ENCODE measurements at places on chromosomes 7 and 10.

DNA sequence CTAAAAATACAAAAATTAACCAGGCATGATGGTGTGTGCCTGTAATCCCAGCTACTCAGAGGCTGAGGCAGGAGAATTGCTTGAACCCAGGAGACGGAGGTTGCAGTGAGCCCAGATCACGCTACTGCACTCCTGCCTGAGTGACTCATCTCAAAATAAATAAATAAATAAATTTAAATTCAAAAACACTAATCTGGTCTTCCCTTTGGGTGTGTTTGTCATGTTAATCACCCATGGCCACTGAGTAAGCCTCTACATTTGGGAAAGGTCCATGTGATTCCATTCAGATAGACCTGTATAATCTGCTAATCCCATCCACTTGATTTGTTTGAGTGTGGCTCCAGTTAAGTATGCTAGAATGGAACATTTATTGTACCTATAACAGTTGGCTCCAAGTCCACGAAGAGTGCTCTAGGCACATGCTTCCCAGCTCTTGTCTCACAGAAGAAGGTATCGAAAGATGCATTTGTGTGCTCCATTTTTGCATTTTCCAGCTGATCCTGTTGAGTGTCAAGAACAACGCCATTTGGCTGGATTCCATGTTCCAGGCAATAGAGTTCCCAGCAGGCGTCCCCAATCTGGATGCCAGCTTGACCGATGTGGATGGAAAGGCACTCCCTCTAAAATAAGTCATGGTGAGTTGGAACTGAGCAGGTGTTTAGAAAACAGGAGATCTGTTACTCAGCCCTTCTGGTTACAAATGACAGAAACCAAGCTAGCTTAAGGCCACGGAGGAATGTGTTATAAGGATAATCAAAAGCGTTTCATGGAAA lies 4.0 kb downstream of the TUBAL3 start:
- no peak for DNase-seq

- no peak for DNase-seq
Observed at GRCh38 chr7:152382244-152382643, 53.6 kb downstream of the KMT2C start.

- no peak for DNase-seq
Observed at GRCh38 chr7:141864765-141865447, 23.6 kb upstream of the PRSS37 start.

GRCh38 chr7:154375956-154376355 lies 323.8 kb downstream of the DPP6 start:
- DNase-seq: no peak

GRCh38 chr7:92699560-92699959 lies 109.4 kb upstream of the FAM133B start:
- no peak for DNase-seq

DNA sequence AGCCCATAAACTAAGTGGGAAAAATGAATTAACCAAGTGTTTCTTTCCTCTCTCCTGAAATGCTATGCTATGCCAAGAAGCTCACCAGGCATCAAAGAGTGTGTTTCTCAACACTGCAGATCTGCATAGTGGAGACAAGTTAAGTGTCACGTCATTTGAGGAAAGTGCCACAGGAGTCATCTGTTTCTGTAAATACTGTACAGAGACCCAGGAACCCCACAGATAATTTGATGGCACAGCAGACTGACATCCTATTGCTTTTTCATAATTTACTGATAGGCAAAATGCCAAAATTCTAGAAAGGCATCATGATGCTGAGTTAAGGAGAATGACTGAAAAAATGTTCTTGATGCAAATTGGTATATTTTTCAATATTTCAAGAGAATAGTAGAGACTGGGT lies 124.3 kb downstream of the NRCAM start:
- DNase-seq: no peak

- no peak for DNase-seq
Observed at GRCh38 chr7:80600046-80600445, 38.4 kb upstream of the CD36 start.

GRCh38 chr7:119665796-119666195 lies 607.2 kb upstream of the KCND2 start:
- DNase-seq: no peak

- peak; percentile 27 for DNase-seq
Observed at GRCh38 chr7:3482147-3482921, 181.3 kb downstream of the SDK1 start.

DNA sequence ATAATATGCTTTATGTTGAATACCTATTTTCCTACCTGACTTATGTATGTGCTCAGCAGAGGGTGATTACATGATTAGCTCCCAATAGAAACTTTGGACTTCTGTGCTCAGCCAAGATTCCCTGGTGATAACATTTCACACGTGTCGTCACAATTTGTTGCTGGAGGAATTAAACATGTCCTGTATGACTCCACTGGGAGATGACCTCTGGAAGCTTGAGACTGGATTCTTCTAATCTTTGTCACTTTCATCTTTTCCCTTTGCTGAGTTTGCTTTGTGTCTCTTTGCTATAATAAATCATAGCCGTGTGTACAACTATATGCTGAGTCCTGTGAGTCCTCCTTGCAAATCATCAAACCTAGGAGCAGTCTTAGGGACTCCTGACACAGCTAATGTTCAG lies 120.9 kb upstream of the LRRTM3 start:
- no peak for DNase-seq

- no peak for DNase-seq
Observed at GRCh38 chr7:3134745-3135144, 91.1 kb upstream of the CARD11 start.

DNA sequence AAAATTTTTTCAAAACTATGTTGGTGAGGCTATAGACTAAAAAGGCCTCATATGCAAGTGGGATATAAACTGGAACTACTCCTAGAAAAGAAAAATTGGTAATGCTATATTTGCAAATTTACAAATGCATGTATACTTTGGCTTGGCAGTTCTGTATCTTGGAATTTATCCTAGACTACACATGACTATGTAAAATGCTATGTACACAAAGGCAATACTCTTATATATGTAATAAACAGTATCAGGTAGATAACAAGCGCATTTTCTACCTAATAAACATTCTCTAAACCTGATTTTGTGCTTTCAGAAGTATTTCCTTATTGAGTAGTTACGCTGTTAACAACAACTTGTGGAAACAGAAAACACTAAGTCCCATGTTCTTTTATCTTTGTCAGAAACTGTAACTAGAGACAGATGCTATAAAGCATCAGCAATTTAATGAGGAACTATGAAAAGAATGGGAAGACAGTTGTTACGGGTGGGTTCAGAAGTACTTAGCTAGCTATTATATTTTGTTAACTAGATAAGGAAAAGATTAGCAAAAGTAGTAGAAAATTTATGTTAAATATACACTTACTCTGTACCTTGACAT lies 107.8 kb downstream of the ARHGAP12 start:
- no peak for DNase-seq

GRCh38 chr10:954396-954795 lies 22.9 kb upstream of the LARP4B start:
- no peak for DNase-seq

- peak; percentile 80 for DNase-seq
Observed at GRCh38 chr7:31648288-31648687, 38.7 kb upstream of the PPP1R17 start.

- no peak for DNase-seq
Observed at GRCh38 chr7:32416846-32417245, 73.3 kb downstream of the LSM5 start.

GRCh38 chr7:87359366-87359765 lies 13.9 kb downstream of the CROT start:
- DNase-seq: no peak

GRCh38 chr10:19826712-19827111 lies 10.5 kb downstream of the PLXDC2 start:
- no peak for DNase-seq

DNA sequence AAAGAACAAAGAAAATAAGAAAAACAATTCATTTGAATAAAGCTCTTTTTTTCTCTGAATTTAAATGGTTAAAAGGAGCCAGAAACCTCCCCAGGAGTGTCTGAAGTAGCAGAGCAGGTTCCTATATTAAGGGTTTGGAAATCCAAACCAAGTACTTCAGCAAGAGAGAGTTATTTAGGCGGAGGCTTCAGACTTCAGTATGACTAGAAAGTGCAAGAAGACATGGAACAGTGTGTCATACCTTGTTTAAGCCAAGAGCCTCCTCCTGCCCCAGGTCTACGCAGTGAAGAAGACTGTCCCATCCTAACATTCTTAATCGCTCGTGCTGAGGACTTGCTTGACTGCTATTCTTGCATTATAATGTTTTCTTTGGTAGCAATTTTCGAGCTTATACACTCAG lies 51.3 kb downstream of the ODAD2 start:
- DNase-seq: no peak

DNA sequence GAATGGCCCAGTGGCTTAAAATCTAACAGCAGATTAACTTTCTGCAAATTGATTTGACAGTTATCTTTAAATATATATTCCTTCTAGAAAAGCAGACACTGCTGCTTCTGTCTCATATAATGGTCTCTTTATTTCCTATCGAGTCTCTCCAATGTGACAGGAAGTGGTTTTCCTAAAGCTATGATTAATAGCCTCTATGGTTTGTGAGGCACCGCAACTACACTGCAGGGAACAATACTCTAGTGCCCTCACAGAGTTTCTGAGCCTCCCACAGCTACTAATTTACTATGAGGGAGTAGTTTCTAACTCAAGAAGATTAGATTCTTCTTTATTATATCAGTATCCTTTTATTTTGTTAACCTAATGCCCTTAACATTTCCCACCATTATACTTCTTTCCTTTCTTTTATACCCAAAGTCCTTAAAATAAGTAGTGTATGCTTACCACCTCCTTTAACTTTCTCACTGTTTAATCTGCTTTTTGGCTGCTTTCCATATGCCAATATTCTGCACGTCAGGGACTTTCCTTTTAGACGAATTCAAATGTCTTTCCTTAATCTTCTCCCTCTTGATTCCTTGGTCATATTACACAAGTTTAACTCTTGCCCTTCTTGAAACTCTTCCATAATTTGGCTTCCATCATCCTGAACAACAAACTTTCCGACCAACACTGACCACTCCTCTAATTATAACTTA lies 23.8 kb upstream of the AHR start:
- no peak for DNase-seq

- DNase-seq: no peak
Observed at GRCh38 chr7:4707980-4708411, 25.9 kb downstream of the FOXK1 start.

DNA sequence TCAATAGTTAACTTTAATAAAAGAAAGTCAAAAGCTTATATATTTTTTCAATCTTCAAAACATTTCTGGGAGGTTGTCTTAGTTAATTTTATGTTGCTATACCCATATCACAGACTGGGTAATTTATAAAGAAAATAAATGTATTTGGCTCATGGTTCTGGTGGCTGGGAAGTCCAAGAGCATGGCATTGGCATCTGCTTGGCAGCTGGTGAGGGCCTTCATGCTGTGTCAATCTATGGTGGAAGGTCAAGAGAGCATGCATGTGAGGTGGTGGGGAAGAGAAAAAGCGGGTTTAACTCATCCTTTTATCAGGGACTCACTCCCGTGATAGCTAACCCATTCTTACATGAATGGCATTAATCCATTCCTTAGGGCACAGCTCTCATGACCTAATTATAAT lies 119.8 kb downstream of the EGFR start:
- no peak for DNase-seq

DNA sequence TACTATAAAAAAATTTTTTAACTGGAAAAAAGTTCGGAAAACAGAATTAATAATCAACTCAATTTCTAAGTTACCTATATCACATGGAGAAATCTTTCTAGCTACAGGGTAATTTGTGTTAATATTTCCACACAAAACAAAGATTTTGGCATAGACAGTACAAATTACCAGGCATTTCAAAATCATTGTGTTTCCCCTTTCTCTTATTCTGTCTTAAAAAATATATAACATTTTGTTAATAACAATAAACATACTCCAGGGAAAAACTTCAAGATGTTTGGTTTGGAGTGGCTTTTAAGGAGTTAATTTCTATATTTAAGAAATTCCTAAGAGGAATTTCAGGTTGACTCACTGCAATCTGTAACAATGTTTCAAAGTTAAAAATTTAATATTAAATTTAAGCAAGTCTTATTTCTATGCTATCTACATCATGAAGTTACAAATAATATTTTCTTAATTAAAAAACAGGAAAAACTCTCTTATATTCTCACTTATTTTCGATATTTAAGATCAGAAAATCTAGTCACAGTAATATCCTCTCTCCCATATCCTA lies 132.6 kb downstream of the NRBF2 start:
- DNase-seq: no peak

GRCh38 chr7:94154858-94155257 lies 150.7 kb upstream of the BET1 start:
- no peak for DNase-seq

DNA sequence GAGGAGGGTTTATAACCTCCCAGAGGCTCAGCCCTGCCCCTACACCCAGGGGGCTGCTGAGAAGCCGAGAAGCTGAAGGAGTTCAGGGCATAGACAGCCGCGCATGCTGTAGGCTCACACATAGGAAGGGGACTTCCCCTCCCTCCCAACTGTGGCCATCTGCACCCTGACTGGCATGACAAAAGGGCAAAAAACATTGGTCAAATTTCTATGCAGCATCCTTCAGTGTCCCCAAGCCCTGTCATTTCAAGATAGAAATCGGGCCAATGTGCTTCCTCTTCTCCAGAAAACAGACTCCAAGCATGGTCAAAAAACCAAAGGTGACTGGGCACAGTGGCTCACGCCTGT lies 55.9 kb upstream of the MYL10 start:
- DNase-seq: no peak

DNA sequence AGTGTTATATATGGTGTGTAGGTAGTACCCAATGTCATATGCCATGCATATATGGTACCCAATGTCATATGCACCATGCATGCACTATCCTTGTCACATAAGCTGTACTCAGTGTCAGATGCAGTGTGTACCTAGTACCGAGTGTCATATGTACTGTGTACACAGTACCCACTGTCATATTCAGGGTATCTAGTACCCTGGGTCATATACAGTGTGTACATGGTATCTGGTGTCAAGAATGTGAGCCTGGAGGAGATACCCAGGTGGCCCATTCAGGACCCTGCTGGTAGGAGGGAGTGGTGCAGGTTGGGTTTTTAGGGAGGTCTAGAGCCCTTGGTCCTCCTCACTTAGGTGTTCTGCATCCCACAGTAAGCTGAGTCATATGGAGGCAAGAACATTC lies 1.8 kb downstream of the ZMYND11 start:
- no peak for DNase-seq

- DNase-seq: no peak
Observed at GRCh38 chr7:115252461-115252860, 330.6 kb downstream of the MDFIC start.

- DNase-seq: peak; percentile 66
Observed at GRCh38 chr7:150378115-150378852, 846 bp upstream of the ZNF775 start.

DNA sequence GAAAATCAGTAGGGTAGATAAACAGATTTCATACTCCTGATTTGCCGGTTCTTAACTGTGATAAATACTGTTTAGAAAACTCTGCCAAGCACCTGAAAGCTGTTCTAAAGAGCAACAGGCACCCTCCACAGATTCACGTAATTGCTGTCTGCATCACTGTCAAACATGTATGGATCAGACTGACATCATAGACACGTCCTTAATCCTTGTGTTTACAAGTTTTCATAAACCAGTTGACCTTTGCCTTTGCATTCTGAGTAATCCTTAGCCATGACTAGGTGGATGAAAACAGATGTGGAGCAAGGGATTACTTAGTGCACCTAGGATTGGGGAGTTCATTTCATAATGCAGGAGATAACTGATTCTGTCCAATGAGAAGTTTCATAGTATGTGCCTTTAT lies 41.6 kb downstream of the SLC39A12 start:
- no peak for DNase-seq
